ENCODE measurements at places on chromosomes 7 and 10.
A peak's percentile ranks its signal among the peaks of the same experiment; 100 is the strongest.

- no peak for DNase-seq
Observed at GRCh38 chr7:18755793-18756192, 260.2 kb downstream of the HDAC9 start.

GRCh38 chr10:28897617-28898464 is 220.5 kb downstream of the BAMBI start:
- no peak for DNase-seq

DNA sequence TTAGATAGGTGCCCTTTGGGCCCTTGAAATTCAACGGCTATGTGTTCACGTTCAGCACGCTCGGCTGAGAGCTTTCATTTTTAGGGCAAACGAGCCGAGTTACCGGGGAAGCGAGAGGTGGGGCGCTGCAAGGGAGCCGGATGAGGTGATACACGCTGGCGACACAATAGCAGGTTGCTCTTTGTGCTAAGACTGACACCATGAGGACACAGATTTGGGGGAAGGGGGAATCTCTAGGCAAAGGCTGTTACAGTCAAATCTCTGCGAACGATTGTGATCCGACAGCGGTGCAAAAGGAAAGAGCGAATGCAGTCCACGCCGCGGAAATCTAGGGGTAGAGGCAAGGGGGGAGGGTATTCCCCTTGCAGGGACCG is 667 bp downstream of the KLLN start:
- no peak for DNase-seq

GRCh38 chr7:64951250-64951848 is 39.5 kb downstream of the ZNF117 start:
- no peak for DNase-seq

DNA sequence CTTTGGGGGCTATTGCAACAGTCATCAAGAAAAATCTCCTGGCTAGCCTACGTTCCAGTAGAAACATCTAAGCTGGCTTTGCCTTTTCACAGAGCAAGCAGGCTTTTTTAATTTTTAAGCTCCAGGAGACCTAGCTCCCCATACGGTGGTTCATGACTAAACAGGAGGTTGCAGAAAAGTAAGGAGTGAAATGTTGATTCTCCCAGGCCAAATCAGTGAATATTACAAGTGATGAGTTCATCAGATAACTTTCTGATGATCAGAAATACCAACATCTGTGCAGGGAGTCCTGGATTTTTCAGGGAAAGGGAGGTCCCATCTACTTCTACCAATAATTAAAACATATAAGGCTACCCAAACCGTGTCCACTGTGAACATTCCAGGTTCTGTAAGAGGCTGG is 477.3 kb upstream of the CELF2 start:
- DNase-seq, result no peak

DNA sequence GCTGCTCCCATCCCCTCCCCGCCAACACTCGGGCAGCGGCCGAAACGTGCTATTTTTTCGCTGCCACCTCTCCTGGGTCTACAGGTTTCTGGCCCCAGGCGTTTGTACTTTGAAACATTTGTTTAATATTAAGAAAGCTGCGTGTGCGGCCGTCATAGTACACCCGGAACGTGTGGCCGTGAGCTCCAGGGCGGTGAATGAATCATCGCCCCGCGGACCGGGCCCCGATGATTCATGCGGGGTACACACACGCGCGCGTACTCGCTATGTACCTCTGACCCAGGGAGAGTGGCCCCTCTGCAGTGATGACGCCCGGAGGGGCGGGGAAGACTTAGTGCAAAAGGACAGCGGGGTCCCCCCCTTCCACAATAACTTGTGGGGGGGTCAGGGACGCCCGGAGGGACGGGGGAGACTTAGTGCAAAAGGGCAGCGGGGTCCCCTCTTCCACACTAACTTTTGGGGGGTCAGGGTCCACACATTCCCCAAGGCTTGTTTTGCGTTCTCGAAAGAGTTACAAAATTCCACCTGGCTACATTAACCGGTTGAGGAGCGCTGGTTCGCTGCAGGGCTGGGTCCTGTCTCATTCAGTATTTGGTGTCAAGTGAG is 56.5 kb upstream of the PCGF5 start:
- peak; percentile 46 for DNase-seq
